ENCODE measurements at places on chromosomes 13 and 19.
A peak's percentile ranks its signal among the peaks of the same experiment; 100 is the strongest.

DNA sequence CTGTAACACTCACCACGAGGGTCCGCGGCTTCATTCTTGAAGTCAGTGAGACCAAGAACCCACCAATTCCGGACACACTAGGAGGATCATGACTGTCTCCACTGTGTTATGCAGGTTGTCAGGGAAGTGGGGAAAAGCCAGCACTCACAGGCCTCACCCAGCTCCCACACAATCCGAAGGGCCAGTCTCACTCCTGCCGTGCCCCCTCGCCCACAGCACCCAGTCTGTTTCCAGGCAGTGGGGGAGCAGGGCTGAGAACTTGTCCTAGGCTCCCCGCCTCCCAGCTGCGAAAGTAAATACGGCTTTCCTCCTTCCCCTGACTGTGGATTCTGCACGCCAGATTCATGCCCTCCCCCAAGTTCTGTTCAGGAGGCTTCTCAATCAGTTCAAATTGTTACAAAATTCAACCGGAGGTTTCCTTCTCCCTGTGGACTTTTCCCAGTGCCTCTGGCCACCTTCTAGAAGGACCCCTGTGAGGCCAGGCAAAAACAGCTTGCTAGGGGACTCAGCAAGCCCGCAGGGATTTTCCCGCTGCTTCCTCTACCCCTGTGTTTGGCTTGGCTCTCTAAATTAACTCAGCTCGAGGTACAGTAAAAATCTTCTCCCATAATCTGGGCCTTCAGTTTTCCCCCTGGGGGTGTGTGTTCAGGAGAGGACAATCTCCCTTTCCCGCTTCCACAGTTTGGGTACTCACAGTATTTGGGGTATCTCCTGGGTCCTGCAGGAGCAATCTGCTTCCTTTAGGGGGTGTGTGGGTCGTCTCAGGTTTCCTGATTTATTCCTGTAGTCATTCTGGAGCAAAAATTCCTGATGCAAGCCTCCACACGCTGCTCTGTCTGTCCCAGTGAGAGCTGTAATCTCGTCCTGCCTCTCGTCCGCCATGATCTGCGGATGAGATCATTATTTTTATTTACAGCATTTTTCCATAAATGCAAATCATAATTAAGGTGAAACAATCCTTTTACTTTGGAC is 899.8 kb downstream of the GPC5 start:
- no peak for DNase-seq

GRCh38 chr19:27660428-27660827 is 1552.5 kb downstream of the UQCRFS1 start:
- DNase-seq, result no peak

DNA sequence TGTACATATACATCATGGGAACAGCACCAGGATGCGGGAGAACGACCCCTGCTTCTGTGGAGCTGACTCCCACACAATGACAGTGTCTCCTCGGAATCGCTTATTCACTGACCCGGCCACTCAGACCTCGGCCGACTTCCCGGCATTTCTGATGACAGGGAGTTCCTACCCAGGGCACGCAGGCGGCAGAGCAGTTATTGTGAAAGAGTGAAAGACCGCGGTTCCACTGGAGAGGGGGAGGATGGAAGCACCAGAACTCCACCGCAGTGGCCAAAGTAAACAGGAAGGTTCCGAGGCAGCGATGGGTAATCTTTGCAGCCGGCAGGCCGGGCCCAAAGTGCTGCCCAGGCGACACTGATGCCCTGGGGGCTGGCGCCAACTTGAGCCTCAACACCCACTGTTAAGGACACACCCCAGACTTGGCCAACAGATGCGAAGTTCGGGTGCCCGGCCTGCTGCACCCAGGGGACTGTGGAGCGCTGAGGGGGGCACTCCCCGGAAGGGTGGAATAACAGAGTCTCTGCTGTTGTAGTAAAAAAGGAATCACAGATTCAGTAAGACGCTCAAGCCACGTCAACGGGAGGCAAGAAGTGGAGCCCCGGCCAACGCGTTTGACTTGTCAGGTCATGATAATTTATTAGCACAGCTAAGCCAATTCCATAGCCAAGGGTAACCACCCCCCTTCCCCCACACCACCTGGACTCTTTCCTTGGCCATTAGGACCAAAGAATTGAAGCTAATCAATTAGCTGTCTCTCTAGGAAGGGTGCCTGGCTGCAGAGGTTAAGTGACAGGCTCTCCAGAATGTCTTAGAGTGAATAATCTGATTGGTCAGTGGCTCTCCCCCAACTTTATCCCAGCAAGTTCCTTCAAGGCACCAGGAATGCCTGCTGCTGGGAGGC is 5.8 kb downstream of the MLLT1 start:
- DNase-seq, result peak; percentile 91

DNA sequence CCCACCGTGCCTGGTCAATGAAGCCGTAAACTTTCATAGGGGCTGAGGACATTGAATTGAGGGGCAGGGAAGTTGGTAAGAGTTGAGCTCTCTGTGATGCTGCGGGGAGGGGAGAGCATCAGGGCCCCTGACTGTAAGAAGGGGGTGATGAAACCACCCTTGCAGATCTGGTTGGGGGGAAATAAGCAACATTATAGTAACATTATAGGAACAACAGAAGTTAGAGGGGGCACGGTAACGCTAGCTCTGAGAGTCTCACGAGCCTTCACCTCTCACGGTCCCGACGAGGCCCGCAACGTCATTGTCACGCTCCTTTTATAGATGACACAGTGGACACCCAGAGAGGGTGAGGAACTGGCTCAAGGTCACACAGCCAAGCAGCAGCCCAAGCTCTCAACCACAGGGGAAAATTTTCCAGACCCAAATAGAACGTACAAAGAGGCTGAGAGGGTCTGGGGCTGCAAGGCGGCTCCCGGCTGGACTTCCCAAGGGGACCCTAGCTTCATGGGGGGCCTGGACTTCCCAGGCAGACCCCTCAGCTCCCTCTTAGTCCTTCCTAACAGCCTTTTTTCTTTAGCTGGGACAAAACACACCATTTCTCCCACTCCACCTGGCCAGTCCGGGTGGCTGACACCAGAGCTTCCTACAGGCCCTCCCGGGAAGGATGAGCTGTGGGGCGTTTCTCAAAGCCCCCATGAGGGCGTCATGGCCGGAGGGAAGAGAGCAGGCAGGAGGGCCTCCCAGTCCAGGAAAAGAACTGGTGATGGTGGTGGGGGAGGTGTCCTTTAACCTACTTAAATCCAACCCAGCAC is 4.1 kb downstream of the TLE5 start:
- DNase-seq, result no peak

GRCh38 chr19:3748965-3749364 is 12.5 kb downstream of the APBA3 start:
- DNase-seq, result no peak

DNA sequence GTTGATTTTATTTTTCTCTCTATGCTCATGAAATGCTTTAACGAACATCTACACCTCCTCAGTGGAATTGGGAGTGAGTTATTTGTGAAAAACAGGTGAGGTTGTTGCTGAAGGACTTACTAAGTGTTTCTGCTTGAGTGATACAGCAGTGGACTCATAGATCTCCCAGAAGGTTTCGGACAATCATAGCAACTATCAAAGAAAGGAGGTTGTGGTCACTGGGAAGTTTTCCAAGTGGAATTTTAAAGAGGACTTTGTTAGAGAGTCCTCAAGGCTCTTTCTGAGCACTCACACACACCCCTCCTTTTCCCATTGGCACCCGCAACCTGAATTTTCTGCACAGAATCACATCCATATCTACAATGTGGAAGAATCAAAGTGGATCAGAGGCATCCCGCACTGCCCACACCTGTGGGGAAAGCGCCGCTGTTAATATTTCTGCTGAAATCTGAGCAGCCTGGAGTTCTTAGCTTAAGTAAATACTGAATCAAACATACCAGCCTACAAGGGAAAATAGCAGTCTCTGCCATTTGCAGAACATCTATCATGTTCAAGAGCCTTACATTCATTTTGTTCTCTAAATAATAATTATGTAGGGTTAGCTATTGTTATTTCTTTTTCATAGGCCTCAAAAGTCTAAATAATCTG is 719.4 kb downstream of the DIAPH3 start:
- no peak for DNase-seq

DNA sequence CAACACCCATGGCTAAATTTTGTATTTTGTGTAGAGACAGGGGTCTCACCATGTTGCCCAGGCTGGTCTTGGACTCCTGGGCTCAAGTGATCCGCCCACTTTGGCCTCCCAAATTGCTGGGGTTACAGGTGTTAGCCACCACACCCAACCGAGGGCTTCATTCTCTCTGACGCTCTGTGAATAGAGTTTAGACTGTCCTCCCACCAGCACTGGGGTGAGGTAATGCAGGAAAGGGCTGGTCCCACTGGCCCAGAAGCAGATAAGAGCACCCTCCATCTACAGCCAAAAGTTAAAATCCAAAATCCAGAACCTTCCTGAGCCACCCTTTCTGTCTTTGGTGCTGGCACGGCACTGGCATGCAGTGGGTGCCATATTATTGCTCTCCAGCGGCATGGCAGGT is 31.8 kb upstream of the HOMER3 start:
- DNase-seq, result no peak

DNA sequence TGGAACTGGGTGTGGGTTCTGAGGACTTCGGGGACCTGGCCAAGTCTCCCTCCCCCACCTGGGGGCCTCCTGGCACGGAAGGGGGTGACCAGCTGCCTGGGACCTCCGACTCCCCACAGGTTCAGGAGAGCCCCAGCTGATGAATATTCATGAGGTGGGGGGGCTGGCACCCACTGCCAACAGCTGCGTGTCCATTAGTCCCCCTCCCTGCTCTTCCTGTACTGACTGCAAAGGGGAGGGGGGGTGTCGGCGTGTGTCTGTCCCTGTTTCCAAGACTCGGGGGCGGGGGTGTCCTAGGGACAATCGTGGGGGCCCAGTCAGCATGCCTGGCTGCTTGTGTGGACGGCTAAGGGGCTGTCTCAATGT is 10.6 kb upstream of the NFIX start:
- DNase-seq, result no peak

DNA sequence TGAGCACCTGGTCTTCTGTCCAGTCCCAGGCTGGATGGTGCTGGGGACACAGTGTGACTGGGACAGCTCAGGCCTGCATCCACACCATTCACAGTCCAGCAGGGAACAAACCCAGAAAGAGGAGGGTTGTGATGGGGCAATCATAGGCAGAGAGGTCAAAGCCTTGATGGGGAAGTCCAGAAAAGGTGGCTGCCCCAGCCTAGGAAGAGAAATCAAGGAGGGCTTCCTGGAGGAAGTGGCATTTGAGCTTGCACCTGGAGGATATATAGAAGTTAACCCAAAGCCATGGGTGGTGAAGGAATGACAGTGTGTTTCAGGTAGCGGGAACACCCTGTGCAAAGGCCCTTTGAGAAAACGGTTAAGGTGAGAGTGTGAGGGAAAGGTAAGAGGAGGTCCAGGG is 2.6 kb upstream of the PRX start:
- no peak for DNase-seq

DNA sequence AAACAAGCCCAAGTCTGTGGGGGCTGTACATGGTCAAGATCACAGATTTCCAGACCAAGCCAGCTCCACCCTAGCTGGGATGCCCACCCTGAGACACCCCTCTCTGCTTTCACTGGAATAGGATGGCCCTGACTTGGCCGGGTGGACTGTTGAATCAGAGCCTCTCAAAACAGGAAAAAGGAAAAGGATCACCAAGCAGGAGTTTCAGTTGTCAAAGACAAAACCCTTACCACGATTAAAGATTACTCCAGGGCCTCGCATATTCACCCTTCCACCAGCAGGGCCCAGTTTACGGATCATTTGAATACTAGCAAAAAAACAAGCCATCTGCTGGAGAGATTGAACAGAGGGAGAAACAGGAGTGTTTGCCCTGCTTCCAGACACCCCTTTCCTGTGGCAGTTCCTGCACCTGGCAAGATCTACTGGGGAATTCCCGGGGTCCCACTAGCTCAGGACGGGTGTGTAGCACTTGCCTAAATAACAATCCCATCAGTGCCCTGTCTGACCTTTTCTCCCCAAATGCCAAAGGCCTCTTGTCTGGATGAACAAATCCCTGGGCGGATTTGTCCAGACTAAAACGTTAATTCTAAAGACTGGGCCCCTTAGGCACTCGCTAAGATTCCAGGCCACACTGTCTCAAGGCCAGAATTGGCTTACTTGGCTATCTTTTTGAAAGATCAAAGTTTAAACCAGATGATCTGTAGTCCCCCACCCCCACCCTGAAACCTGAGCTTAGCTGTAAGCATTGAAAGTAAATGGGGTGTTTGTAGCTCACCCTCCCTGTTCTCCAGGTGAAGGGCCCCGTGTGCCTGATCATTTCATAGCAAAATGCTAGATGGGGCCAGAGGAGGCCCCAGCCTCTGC is 38.4 kb downstream of the ACTN4 start:
- no peak for DNase-seq

GRCh38 chr13:48000559-48001113 is 437 bp downstream of the SUCLA2 start:
- DNase-seq, result no peak

GRCh38 chr19:2775556-2776430 is 7.3 kb downstream of the SGTA start:
- no peak for DNase-seq

DNA sequence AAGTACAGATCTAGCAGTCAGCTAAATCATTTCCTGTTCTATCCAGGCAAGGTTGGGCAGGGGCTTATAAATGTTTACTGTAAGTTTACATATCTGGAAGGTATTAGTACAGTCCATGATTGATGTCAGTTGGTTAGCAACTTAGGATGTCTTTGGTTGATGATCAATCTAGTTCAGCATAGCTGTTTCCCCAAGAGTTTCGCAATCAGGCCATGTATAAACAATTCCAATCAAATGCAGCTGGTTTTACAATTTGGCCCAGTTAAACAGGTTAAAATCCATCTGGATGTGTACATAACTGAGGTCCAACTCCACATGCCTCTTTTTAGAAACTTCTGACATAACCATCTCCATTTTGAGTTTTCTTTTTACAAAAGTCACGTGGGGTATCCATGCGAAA is 6.9 kb downstream of the ZNF221 start:
- DNase-seq, result no peak

GRCh38 chr19:33763633-33764371 is 32.9 kb upstream of the KCTD15 start:
- DNase-seq, result no peak

DNA sequence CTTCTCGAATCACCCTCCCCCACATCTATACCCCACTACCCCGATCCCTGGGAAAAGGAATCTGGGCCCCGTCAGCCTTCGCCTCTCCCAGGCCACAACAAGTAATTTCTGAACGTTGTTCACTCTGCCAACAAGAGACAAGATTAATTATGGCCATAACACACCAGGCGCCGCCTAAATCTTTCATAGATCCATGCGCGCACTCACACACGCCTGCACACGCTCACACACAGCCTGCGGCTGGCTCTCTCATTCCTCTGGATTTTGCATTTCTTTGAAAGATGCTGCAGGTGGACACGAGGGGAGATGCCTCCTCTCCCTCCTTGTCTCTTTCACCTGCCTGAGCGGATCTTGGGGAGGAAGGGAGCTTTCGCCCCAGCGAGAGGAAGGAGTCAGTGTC is 17.1 kb downstream of the ZNRF4 start:
- no peak for DNase-seq

DNA sequence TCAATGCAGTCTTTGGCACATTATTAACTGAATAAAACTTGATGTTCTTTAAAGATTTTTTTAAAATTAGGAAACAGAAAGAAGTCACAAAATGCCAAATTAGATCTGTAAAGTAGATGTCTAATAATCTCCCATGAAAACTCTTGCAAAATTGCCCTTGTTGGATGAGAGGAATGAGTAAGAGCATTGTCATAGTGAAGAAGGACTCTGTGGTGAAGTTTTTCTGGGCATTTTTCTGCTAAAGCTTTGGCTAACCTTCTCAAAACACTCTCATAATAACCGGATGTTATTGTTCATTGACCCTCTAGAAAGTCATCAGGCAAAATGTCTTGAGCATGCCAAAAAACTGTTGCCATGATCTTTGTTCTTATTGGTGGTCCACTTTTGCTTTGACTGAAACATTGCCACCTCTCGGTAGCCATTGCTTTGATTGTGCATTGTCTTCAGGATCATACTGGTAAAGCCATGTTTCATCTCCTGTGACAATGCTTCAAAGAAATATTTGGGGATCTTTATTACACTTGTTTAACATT is 549.3 kb downstream of the LIG4 start:
- DNase-seq, result no peak
